ENCODE measurements at places on chromosomes 16 and 17. TPM values are rescaled to one million over a fixed set of nuclear protein-coding genes. Genes with fewer than 3 reads are reported as not detected.

The KRT9 gene
- not detected for total RNA-seq

The SLC2A4 gene
- 0.18 TPM for total RNA-seq

The TPSB2 gene
- not detected for total RNA-seq

DNA sequence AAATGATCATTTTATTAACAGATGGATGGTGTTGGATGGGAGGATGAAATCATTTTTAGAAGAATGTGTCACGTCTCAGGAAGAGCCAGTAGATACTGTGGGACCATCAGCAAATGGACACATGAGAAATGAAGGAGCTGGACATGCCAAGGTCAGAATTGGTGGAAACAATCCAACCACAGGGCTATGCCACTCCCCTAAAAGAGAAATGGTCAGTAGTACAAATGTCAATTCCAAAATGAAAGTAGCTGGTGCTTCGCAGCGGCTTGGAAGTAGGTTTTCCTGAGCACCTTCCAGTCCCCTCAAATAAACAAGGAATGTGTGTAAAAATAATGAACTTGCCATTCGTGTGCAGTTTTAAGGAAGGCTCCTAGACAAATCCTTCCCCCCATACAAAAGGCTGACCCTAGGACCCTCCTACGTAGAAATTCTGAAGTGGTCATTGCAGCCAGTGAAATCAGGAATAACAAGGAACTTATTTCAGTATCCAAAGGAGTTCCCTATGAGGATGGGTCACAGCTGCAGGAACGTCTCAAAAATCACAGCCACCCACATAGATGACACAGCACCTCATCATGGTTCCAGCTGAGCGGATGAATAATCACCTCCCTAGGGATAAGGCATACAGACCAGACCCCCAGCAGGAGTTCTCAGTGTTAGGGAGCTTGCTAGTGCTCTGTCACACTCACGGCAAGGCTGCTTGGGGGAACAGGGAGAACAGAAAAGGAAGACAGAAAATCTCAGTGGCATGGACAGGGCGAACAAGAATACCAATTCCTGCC is 239.2 kb downstream of the HS3ST3A1 start:
- DNase-seq: no peak
- no peak overlapping the region for H3K27ac ChIP-seq
- no peaks in the 10 kb centered on the region for H3K4me1 ChIP-seq
- no peaks in the 10 kb centered on the region for H3K36me3 ChIP-seq

DNA sequence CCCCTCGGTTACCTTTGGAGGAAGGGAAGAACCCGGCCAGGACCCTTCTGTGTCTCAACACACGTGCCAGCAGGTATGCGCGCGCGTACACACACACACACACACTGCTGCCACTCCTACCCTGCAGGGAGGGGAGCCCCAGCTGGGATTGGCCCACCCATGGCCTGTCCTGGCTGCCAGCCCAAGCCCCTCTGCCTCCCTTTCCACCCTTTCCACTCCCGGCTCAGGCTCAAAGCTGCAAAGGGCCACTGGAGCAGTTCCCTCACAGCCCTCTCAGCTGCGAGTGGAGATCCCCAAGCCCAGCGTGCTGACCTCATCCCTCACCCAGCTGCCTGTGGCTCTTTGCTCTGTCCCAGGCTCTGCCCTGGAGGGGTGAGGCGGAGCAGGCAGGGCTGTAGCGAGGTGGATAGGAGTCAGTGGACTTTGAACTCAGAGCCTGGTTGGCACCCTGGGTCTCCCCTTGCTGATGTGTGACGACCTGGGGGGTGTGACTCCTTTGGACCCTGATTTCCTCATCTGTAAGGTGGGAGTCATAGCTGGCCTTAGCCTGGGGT is 14.5 kb downstream of the KIF19 start:
- H3K36me3 ChIP-seq: no peaks in the 10 kb centered on the region
- H3K4me1 ChIP-seq: no peaks in the 10 kb centered on the region
- DNase-seq: no peak
- H3K4me3 ChIP-seq: no peak overlapping the region

DNA sequence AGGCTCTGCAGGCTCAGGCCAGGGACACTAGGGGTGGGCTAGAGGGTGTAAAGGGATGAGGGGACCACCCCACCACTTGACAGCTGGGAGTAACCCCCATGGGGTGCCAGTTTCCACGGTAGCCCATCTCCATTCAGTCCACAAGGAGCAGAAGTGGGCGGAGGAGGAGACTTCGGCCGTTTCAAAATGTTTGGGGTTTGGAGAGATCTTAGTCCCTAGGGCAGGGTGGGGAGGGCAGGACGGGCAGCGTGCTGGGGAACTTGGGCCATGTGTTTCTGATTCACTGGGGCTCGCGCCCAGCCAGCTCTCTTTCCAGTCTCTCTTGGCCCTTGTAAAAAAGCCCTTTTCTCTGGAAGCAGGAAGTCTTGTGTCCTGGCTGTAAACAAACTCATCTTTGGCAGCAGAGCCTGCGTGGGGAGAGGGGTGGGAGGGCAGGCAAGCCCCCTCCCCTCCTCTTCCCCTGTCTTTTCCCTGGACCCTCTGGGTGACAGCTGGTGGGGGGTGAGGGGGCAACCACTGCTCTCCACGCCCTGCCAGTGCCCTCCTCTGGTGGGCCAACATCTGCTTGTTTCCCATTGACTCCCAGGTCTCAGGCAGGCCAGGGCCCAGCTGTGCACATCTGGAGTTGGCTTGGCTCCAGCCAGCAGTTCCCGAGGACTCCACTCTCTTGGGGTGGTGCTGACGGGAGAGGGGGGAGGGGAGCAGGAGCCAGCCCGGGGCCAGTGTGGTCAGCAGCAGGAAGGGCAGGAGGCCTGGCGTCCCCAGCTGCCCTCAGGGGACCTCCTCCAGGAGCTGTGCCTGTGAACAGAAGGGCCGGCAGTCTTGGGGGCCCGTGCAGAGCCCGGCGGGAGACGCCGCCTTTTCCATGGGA is 8.1 kb downstream of the CYGB start:
- H3K36me3 ChIP-seq: no peaks in the 10 kb centered on the region
- H3K4me3 ChIP-seq: no peak overlapping the region
- no peak for DNase-seq

DNA sequence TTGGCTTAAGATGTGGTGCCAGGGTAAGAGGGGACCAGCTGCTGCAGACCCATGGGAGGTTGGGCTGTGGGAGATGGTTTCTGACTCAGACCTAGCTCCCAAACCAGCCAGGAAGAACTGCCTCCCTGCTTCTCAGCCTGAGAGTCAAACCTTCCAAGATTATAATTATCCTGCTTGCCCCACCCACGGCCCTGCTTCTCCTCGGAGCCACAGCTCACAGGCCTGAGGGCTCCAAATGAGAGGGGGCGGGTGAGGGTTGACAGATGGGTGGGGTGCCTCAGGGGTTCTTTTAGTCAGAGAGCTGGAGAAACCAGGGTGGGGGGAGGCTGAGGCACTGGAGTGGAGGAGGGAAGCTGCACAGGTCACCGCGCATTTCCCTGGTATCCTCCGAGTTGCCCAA is 28.7 kb upstream of the GRIN2A start:
- H3K4me1 ChIP-seq: no peaks in the 10 kb centered on the region
- no peak for DNase-seq
- no peaks in the 10 kb centered on the region for H3K36me3 ChIP-seq
- no peak overlapping the region for H3K27ac ChIP-seq
- no peak overlapping the region for H3K4me3 ChIP-seq
- no peaks in the 10 kb centered on the region for H3K27me3 ChIP-seq

DNA sequence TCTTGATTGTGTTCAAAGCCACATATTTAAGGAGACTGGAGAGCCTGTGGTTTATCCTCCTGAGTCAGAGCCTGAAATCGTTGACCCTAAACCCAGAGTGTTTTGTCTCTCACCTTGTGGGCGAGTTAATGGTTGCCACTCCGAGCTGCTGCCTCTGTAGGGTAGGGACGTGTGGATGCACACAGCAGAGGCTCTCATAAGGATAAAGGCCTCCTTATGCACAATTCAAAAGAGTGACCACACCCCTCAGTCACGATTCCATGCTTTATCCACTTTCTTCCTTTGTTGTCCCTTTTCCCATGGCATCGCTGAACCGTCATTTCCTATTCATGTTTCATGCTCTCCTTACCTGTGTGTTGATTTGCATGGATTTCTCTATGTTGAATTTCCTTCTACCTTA is 805.0 kb upstream of the RBFOX1 start:
- H3K27ac ChIP-seq: no peak overlapping the region
- no peak overlapping the region for H3K4me3 ChIP-seq
- DNase-seq: no peak
- H3K36me3 ChIP-seq: no peaks in the 10 kb centered on the region

GRCh38 chr17:71872843-71873485 is 247.9 kb upstream of the SOX9 start:
- no peaks in the 10 kb centered on the region for H3K36me3 ChIP-seq
- H3K27me3 ChIP-seq: no peaks in the 10 kb centered on the region
- no peak overlapping the region for H3K27ac ChIP-seq
- H3K4me3 ChIP-seq: no peak overlapping the region
- DNase-seq: no peak
- no peaks in the 10 kb centered on the region for H3K4me1 ChIP-seq

DNA sequence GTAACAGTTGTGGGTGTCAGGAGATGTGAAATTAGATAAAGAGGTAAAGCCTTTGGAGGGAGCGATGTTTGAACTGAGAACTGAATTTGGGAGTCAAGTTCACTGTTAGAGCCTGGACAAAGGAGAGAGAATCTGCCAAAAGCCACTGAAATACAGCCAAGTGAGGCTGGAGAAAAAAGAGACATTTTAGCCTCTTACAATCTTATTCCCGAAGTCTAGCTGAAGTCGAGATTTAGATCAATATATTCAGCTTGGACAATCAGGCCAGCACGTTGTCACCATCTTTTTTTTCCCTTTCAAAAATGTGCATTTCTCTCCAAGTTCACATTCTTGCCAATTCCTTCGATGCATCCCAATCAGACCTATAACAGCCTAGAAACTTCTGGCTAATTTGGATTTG is 312.2 kb downstream of the RBFOX1 start:
- DNase-seq: no peak
- no peaks in the 10 kb centered on the region for H3K36me3 ChIP-seq
- H3K4me3 ChIP-seq: no peak overlapping the region

GRCh38 chr16:82583422-82583821 is 43.3 kb upstream of the CDH13 start:
- H3K27me3 ChIP-seq: no peaks in the 10 kb centered on the region
- H3K4me3 ChIP-seq: no peak overlapping the region
- H3K4me1 ChIP-seq: no peaks in the 10 kb centered on the region
